Umbilical cord (tissue), 2 donors: ENCODE measurements at places on chromosomes 3 and 15.
A peak's percentile ranks its signal among the peaks of the same experiment; 100 is the strongest.

DNA sequence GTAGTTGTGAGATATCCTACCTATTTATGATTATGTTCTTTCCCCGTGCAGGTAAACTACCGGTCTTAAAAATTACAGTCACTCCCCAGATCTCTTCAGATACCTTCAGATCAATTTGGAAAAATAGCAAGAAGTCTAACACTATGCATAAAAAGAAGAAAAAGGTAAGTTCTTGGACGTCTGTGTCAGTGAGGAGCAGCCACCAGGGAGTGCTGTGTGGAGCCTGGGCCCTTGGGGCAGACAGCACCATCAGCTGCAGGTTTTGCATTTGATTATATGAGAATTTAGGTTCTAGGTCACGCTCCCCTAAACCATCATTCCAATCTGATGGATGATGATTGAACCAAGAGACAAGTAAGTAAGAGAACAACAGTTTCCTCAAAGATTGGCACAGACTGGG is 8.9 kb upstream of the RNF7 start:
- no peak for DNase-seq

DNA sequence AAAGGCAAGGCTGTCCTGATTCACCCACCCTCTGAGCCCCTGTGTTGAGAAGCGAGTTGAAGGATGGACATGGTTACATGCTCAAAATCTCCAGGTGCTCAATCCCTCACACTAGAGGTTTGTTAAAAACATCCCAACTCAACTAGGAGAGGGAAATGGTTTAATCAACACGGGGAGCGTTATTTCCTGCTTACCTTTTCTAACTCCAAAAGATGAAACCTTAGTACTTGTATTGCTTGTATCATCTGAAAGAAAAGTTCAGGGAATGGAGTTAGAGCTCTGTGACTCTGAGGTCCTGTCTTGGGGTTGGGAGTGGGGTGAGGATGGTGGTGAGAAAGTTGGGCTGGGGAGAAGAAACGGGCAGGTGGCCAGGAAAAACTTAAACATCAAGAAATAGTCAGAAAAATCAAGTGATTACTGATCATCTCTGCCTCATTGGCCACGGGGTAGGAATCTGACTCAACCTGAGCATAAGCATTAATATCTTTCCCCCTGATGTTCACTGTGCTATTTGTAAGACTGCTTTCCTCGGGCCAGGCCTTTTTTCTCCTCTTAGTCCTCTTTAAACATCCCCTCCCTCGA is 5.9 kb downstream of the MEIS2 start:
- no peak for DNase-seq

GRCh38 chr15:43872416-43873020 is 45.7 kb downstream of the WDR76 start:
- DNase-seq = peak; percentile 85

DNA sequence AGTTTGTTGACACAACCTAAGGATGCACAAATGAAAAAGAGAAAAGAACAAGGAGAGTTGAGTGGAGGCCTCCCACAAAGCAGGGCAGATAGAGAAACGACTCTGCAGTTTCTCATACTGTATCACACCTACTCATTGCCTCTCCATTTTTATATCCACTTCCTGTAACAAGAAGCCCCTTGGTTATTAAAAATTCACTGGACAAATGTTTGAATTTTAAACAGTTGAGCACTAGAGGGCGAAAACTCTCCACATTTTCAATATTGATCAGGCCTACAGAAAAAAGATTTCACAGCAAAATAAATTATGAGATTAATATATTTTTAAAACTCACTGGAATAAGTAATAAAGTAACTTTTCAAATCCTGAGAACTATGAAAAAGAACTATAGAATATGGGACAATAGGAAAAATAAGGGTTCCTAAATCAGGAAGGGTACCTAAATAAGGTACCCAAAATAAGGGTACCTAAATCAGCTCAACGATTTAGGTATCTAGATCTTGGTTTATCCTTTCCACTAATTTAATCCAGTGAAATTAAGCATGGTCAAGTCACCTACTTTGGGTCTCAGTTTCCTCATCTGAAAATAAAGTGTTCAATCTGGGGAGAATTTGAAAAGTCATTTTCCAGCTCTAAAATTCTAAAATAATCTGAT is 47.0 kb upstream of the PPIB start:
- DNase-seq = peak; percentile 49
